ENCODE measurements at places on chromosomes 7 and 10. TPM values are rescaled to one million over a fixed set of nuclear protein-coding genes. Genes with fewer than 3 reads are reported as not detected.
A peak's percentile ranks its signal among the peaks of the same experiment; 100 is the strongest.

DNA sequence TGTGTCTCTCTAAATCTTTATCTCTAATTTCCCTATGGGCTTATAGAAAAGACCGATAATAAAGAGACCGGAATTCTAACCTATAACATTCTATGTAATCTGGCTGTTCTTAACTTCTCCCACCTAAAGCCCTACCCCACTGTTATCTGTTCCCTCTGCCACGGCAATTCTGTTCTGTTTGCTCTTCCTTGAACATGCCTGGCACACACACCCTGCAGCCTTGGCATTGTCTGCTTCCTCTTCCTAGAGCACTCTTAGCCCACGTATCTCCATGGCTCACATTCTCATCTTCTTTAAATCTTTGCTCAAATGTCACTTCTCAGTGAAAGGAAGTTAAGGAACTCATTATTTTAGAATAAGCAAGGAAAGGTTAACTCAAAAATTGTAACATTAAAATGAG, 309.2 kb downstream of the GPR158 start:
- DNase-seq, result no peak

DNA sequence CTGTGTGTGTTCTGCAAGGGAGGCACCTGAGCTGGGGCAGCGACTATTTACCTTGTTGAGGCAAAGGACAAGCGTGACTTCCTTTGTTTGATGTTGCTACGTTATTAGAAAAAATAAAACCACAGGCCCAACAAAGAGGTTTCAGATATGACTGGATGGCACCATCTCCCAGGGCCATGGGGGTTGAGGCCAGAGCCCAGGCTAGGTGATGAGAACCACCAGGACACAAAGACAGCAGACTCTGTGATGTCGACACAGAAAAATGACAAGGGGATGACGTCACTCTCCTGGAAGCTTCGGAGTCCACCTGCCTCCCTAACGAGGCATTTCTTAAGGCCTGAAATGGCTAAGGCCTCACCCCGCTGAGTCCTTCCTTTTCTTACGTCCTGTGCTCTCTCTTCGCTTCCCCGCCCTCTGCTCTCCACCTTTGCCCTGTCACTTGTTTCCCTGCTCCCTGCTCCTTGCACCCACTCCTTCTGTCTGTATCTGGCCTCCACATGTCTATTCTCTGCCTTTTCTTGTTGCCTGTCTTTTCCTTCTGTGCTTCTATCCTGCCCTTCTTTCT, 83.0 kb upstream of the ADRB1 start:
- no peak for DNase-seq

DNA sequence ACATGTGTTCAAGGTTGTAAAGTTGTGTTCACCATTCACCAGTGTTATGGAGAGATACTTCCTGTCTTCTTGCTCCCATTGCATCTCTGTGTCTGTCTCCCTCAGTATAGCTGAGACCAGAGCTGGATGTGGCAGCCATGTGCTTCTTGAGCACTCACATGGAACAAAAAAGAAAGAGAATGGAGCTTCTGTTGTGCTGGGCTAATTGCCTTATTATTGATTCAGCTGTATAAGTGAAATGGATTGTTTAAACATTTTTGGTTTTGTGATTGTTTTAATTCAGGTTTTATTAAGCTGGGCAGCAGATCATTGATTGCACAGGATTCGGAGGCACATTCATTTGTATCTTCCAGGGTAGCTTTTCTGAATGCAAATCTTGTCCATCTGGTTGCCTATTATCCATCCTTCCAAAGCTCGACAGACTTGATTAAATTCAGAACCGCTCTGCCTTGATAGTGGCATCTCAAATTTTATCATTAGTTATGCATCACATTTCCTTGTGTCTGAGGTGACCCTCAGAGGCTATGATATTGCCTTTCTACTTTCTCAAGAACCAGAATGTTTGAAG, 119.9 kb downstream of the CCNY start:
- DNase-seq, result no peak

DNA sequence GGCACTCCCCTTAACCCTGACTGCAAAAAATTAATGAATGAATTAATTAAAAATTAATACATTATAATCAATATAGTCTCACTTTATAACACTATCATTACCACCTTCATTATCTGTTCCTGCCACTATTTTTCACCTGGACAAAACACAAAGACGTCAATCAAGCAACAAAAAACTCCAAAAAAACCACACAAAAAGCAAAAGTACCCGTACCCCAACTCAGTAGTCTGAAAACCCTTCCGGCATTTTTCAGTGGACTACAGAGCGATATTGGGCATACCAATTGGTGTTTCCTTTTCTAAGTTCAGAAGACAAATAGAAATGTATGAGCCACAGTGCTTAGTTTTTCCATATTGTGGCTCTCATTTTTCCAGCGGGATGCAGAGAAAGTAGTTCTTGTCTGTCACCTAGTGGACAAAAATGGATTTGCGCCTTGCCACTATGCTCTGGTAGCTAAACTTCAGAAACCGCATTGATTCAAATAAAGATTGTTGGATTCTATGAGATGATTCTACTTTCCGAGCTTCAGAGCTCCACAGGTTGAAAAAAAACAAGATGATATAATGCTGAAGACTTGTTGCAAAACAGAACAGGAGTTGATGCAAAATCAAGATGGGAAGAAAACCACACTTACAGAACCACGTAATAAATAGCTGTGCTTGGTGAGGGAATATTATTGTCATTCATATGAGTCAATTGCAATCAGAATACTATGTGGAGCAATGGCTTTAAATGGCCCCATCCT, 50.6 kb upstream of the ITGB1 start:
- peak; percentile 71 for DNase-seq

DNA sequence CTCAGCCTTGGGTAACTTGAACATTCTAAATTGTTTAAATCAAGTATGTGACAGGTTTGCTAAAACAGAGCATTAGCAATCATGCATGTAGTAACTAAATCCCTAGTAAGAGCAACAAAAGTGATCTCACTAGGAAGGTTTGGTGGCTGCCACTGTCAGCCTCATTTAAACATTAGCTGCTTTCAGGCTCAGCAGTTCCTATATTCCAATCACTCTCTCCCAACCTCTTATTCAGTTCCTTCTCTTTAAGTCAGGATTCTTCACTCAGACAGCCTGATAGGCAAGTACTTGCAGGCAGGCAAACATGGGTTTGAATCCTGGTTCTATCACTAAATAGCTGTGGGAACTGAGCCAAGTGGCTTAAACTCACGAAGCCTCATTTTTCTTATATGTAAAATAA, 3.6 kb downstream of the CREB3L2 start:
- DNase-seq, result no peak

DNA sequence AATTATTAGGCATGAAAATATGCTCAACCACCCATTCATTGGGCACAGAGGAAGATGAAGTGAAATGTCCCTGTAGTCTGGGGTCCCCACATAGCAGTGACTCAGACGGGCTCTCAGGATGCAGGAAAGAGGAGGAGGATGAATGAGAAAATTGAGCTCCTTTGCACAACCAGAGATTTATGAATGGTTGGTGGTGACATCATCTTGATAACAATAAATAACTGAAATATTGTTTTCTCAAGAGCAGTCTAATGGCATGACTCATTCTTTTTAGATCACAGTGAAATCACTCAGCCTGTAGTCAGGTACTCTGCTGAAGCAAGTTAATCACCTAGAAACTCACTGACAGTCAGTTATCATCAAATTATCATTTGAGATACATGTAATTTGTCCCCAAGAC, 254.1 kb downstream of the RELN start:
- DNase-seq, result no peak

MDH2 gene
- total RNA-seq, result 357 TPM

GRCh38 chr10:76114581-76115001, 683.2 kb downstream of the LRMDA start:
- no peak for DNase-seq

DNA sequence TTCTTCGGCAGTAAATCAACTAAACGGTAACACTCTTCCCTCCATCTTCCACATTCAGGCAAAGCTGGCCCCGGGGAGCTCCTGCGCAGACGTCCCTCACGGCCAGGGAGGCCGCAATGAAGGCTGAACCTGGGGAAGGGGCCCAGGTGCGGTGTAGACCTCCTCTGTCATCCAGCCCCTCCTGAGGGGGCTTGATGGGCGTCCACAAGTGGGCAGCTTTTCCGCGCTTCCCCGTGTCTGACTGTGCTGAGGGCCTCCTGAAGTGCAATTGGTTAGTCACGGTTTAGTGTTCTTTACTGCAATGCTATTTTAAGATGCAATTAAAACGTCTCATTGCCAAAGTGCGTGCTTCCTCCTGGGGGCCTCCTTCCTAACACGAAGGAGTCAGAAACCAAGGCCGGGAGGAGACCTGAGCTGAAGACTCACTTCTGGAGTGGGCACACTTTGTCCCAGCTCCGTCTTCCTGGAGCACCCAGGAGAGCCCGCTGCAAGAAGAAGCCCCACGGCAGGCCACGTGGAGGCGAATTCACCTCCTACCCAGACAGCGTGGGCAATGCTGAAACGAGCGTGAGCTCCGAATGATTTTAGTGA, 173.3 kb downstream of the ELFN1 start:
- DNase-seq, result no peak

GRCh38 chr7:3159445-3159844, 115.8 kb upstream of the CARD11 start:
- no peak for DNase-seq

AHR gene
- 29.7 TPM for total RNA-seq

- DNase-seq, result no peak
Observed at GRCh38 chr10:78817804-78818203, 251.0 kb upstream of the ZMIZ1 start.

DNA sequence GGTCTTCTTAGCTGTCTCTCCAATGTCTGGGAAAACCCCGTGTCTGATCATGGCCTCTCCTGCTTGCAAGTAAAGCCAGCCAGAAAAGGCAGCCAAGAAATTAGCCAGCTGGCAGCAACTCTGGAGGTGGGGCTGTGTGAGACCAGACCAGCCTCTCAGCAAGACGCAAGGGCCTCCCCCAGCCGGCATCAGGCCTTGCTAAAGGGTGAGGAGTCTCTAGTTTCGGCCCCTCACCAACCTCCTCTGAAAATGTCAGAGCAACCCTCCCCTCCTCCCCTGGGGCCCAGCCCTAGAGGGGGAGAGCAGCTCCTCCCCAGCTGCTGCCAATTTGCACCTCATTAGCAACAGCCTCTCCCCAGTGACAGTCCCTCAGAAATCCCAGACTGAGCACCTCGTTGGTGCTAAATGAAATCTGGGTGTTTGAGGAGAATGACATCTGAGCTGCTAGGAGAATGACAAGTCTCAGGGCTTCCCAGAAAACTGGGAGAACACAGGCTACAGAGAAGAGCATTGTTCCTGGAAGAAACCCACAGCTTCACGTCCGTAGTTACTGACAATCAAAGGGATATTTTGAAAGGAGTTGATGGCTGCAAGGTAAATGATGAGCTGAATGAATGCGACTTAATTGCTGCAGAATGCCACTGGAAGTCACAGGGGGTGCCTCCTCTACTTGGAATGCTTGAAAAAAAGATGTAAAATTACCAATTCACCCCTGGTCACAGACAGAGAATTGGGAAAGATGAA, 25.9 kb downstream of the DGKI start:
- no peak for DNase-seq

- DNase-seq, result no peak
Observed at GRCh38 chr7:143321734-143322133, 5.8 kb downstream of the CLCN1 start.

GIMAP7 gene
- 0.25 TPM for total RNA-seq

DNA sequence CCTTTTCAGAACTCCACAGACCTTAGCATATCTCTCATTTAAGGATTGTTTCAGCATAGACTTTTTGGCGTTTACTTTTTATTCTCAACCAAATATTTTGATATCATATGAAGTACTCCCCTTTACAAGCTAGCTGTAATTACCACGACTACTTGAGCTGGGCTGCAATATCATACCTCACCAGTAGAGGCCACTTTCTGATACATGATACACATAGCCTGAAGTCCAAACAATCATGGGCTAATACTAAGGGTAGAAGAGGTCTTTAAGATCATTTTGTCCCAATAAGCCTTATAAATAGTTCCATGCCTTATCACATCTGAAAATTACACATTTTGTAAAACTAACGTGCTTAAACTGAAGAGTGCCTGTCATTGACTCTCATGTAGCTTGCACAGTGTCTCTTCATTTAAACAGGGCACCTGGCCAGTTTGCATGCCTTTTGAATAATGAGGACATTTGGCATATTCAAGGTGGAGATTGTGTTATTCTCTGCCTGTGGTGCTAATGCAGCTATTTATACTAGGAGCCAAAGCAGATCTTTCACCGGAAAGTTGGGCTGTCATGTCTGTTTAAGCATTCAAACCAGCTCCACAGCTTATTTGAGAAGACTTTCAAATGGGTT, 403.7 kb upstream of the ZMIZ1 start:
- peak; percentile 48 for DNase-seq

DNA sequence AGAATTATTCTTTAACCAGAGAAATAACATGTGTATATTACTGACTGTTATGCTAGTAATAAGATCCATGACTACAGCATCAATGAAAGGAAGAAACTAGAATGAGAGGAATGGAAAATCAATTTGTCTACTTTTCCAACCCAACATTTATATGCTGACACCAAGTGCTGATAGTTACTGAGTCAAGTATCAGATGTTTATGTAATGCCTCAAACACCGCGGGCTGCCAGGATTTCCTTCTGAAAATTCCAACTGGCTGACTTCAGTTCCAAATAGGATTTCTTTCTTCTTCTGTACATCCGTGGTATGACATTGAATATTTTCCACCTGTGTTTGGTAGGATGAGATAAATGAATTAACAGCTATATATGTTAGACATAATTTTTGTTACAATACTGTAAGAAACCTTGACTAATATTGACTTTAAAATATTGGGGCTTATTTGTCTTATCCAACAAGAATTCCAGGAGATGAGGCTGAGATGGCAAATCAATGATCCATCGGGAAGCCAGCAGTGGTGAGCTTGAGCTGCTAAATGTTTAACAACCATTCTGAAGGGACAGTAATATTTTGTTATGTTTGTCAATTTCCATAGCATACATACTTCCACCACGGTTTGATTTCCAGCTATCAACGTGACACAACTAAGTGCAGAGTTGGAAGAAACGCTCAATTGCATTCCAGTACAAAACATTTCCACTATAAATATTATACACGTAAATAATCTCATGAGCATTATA, 435.2 kb upstream of the AUTS2 start:
- DNase-seq, result no peak

DNA sequence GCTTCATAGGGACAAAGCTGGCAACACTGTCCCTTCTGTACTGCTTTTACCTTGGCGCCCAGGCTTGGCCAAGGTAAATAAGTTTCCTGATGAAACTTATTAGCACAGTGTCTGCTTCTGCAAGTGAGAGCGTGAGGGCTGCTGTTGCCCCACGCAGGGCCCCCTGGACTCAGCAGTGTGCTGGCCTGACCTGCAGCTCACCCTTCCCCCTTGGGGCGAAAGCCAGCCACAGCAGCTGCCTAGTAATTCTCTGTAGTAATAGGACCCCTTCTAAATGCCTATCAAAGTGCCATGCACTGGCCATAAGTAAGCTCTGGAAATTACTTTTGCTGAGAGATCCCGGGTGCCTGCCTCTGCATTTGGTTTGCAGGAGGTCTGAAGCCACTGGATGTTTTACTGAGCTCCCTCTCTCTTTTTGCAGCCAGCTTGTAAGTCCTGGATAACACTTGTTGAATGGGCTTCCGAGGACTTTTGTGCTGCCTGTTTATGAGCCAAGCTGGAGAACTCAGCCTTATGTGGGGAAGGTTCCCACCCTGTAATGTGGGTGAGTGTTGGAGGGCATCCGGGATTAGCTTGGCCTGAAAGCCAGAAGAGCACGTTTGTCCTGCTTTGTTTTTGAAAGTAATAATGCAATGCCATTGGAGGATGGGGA, 293.9 kb downstream of the C7orf25 start:
- no peak for DNase-seq

GPR22 gene
- total RNA-seq, result not detected

All from HCT116 (cell line).